ENCODE measurements at places on chromosomes 7 and 10.

DNA sequence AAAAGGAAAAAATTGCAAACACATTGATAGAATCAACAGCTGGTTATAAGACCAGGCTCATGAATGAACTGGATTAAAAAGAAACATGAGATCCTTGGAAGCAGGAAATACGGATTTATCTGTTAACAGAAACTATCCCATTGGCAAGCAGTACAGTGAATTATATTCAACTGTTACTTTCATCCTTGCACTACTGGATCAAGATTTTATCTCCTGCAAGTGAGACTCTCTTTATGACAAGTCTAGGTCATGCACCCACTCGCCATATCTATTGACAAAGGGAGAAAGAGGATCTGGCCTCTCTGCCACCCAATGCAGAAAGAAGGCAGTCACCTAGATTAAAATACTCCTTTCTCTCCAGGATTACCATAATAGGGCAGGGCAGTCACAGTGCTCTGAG is 41.4 kb downstream of the CSTF2T start:
- no peak for DNase-seq

DNA sequence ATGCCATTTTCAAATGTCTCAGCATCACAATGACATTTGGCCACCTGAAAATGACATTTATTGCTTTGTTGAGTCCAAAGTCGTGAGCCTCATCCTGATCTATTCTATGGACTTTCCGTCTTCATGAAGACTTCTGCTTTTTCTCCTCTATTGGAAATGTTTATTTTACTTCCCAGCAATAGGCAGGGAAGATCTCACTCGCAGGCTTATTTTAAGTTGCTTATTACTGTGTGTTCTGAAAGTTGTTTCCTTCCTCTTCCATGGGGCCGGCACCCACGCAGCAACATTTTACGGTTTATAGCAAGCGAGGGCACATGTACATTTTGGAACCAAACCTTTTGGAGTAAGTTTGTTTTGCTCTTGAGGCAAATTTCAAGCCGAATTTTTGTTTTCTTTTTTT is 221.0 kb upstream of the KLF6 start:
- peak; percentile 87 for DNase-seq

GRCh38 chr10:29163746-29164145 is 125.1 kb upstream of the LYZL1 start:
- no peak for DNase-seq

DNA sequence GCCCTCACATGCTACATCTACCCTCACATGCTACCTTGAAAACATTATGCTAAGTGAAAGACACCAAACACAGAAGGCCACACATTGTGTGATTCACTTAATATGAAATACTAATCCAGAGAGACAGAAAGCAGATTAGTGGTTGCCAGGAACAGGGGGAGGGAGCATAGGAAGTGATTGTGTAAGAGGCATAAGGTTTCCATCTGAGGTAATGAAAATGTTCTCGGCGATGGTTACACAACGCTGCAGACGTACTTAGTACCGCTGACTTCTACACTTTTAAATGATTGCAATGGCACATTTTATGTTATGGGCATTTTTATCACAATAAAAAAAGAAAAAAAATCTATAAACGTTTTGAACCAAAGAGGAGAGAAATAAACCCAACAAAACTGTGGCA is 742.3 kb downstream of the TYW1 start:
- no peak for DNase-seq

DNA sequence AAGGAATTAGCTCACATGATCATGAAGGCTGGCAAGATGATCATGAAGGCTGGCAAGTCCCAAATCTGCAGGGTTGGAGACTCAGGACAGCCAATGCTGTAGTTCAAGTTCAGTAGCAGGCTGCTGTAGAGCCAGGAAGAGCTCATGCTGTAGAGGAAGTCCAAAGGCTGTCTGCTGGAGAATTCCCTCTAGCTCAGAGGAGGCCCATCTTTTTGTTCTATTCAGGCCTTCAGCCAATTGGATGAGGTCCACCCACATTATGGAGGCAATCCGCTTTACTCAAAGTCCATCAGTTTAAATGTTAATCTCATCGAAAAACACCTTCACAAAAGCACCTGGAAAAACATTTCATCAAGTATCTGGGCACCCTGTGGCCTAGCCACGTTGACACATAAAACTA is 24.8 kb upstream of the FAM171A1 start:
- DNase-seq: no peak

DNA sequence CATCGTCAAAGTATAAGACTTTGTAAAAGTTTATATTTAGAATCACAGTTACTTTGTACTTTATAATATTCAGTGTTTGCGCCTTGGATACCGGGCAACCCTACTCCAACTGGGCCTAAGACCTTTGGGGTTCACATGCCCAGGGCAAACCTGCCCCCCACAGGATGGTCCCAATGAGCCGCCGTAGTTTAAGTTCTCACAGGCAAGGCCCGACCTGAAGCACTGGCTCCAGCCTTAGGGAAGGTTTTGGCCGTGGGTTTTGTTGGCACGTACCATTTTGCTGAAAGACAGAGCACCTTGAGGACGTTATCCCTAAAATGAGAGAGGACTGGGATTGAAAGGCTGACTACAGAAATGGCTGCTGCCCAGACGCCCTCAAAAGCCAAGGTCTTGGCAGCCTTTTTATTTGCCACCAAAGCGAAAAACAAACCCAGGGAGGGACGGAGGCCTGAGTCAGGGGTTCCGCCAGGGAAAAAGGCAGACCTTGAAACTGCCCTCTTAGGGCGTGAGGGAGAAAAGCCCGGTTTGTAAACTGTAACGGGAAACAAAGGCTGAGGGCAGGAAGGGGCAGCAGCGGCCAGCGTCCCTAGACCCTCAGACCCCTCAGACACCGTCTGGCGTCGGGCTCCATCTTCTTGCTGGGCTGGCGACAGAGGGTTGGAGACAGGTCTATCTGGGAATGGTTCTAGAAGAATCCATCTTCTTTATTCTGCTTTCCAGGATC is at the start of gene CCDC172:
Gene CCDC172, plus strand, starts transcription at position 222 of the 724 bp plus-strand sequence. CDS start 564 bp downstream, outside the sequence.
- DNase-seq: no peak

DNA sequence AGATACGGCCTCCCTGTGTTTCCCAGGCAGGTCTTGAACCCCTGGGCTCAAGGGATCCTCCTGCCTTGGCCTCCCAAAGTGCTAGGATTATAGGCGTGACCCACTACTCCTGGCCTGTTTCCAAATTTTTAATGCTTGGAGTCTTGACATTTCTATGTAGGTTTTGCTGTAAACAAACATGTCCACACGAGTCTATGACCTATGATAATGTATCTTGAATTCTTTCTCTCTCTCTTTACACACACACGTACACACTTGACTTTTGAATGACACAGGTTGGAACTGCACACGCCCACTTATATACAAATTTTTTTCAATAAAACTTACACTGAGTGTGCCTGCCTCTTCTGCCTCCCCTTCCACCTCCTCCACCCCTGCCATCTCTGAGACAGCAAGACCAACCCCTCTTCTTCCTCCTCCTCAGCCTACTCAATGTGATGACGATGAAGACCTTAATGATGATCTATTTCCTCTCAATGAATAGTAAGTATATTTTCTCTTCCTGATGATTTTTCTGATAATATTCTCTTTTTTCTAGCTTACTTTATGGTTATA is 44.1 kb upstream of the LAMB1 start:
- no peak for DNase-seq
